ENCODE measurements at places on chromosomes 16 and 17. TPM values are rescaled to one million over a fixed set of nuclear protein-coding genes. Genes with fewer than 3 reads are reported as not detected.

- ATAC-seq, result no peak
Observed at GRCh38 chr17:80413771-80414507, 1.0 kb upstream of the ENDOV start.

DNA sequence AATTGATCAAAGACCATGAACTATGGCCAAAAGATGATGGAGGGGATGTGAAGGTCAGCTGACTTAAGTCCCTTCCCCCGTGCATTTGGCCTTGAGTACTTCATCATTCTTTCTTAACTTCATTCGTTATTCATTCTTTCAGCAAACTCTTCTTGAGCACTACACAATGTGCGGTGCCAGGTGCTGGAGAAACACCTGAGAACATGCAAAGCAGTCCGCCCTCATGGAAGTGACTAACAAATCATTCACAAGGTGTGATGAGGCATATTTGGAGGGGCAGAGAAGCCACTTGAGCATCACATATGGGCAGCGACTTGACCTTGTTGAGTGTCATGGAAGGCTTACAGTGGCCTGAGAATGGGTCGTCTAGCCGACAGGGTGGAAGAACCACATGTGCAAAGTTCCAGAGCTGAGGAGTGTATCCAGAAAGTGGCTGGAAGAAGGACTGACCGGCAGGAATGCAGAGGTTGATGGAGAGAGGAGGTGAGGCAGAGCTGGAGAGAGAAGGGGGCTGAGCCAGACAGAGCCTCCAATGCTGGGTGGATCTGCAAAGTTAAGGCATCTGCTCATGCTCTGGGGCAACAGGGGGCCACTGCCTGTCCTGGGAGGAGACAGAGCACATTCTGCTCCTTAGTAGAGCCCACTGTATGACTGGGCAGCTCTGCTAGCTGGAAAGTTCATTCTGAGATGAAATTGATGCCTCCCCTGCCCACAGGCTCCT, 25.1 kb upstream of the EIF1 start:
- ATAC-seq, result no peak

DNA sequence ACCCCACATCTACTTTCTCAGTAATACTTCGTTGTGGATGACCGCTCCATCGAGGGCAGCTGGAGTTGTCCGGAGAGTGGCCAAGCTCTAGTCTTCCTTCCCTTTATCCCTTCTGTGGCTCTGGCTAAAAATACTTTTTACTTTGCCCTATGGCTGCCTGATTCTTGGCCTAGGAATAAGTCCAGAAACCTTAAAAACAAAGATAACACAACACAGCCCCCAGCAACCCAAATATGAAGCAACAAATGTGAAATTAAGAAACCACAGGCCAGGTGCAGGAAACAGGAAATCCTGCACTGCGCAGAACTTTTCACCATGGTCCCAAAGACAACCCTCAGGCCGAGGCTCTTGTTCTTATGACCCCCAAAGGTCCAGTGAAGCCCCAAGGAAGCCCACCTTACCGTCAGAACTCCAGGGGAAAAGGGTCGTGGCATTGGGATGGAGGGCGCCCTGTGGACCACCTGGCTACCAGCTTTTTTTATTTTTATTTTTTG, 26.0 kb downstream of the TK2 start:
- ATAC-seq, result no peak

GRCh38 chr16:4820652-4821051, 18.2 kb upstream of the ROGDI start:
- ATAC-seq, result no peak

GRCh38 chr16:53829186-53829747, 125.3 kb downstream of the FTO start:
- ATAC-seq, result no peak

GRCh38 chr17:64599187-64599676, 62.9 kb downstream of the SMURF2 start:
- no peak for ATAC-seq

DNA sequence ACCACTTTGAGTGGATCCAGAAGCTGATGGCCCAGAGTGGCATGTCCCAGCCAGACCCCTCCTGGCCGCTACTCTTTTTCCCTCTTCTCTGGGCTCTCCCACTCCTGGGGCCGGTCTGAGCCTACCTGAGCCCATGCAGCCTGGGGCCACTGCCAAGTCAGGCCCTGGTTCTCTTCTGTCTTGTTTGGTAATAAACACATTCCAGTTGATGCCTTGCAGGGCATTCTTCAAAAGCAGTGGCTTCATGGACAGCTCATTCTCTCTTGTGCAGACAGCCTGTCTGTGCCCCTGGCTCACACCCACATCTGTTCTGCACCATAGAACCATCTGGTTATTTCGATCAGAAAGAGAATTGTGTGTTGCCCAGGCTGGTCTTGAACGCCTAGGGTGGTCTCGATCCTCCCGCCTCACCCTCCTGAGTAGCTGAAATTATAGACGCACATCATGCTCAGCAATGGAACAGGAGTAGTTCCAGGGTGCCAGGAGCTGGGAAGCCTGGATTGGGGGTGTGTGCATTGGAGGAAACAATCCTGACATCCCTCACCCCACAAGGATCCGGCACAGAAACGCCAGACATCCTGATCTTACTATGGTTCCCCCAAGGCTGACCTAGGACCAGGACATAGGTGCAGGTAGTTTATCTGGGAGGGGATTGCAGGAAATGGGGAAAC, 4.6 kb downstream of the PRSS21 start:
- ATAC-seq, result no peak

DNA sequence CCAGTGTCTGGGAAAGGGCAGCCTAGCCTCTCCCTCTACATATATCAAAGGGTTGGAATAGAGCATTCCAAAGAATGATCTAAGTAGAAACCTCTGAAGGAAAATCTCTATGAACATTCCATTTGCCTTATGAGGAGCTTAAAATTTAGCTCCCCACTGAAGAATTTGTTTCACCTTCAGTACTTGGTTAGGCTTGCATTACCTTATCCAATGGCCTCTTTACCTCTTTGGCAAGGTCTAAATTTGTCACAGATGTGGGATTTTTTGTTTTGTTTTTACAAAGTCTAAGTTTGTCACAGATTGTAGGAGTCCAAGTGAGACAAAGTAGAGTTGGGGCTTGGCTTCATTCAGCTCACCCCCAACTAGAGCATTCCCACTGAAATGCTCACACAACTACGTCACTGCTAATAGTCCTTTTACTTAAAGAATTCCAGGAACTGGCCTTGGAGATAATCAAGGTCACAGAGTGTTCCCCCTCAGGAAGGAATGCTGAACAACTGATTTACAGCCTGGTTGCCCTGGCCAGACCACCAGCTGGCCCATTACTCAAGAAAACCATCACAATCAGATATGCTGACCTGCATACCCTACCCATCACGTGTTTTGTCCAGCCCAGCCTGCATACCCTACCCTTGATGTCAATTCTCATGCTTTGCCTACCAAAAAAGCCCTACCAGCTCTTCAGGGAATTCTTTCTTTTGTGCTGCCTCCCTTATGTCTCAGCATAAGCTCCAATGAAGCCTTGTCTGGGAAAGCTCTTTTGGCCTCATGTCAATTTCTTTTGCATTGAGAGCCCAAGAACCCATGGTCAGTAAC, 26.5 kb upstream of the PPM1D start:
- no peak for ATAC-seq

DNA sequence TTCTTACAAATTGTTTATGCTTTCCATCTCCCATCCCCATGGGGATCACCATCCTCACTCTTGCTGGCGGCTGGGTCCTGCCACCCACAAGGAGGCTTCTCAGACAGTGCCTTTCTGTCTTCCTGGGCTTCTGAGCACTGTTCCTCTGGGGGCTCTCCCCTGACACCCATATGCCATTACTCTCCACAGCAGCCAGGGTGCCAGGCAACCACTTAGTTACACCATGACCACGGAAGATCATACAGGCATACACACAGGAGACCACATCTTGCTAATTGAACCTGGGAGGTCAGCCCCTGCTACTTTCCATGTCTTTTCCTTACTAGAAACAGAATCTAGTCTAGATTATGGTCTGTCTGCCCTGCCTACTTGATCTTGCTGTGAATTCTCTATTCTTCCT, 27.7 kb upstream of the HS3ST2 start:
- no peak for ATAC-seq

DNA sequence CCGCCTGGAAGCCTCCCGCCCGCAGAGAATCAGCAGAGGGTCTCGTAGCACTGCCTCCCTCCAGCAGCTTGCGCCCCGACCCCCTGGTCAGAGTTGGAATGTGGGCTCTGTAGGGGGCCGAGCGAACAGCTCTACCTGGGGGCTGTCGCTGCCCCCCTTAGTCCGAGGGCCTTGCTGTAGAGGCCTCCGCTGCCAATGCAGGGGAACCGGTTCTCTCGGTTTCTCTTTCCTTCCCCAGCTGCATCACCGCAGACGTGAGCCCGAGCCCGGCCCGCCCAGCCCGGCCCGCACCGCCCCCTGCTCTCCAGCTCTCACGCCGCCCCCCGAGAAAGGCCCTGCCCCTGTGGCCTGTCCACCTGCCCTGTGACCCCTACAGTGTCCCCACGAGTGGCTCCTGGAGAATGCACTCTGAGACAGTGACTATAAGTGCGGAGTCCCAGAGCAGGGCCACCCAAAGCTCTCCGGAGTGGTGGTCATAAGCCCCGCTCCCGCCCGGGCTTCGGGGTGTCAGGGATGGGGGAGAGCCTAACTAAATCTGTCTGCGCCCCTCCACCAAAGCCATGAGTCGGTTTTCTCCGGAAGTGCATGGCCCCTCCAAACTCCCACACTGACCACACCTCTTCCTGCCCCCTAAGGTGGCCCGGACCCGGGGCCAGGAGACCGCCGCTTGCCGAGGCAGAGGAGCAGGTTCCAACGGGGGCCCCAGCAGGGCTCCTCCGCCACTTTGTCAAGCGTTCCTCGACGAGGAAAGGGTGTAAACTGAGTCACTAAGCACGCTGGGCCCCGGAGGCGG, 1.7 kb downstream of the ARHGAP27 start:
- no peak for ATAC-seq

GRCh38 chr16:72427783-72428331, 255.9 kb upstream of the PMFBP1 start:
- ATAC-seq, result peak; percentile 4

GRCh38 chr17:17073030-17073564, 30.8 kb downstream of the MPRIP start:
- ATAC-seq, result no peak

- no peak for ATAC-seq
Observed at GRCh38 chr16:9297437-9298113, 206.1 kb downstream of the HAPSTR1 start.

DNA sequence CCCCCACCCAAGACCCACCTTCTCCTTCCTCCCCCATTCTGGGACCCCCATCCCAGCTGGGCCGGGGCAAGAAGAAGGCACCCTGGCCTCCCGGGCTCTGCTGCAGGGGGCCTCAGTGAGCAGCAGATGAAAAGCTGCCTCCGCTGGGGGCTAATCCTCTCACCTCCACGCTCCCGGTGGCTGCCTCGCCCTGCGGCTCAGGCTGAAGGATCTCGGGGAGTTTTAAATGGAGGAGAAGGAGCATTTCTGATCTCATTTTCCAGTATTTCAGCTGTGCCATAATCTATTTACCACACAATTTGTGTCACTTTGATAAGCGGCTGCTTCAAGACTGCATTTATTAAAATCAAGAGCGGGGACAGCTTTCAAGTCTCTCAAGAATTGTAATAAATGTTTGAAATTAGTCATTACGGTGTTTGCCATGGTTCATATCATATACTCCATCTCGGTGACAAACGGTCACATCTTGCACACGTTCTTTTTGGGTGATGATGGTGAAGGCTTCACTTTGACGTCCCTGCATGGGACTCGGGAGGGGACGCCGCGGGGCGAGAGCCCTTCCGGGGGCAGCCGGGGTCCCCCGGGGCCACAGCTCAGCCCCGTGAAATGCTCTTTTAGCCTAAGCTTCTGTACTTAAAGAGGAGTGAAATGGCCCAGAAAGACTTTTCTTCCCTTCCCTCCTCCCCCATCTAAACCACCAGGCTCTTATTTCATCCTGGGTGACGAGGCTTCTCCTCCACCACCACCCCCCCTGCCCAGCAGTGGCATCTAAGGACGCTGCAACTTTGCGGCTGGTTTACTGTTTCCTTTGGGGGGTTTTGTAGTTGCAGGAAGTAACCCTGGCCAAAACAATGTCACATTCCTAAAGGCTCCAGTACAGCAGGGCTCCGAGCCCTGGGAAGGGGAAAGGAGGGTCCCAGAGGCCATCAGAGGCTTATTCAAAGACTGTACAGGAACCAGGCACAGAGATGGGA, 313.1 kb upstream of the TNRC6C start:
- ATAC-seq, result no peak

- ATAC-seq, result peak; percentile 93
Observed at GRCh38 chr16:7979448-7980132, 610.7 kb downstream of the TMEM114 start.

GRCh38 chr17:45145035-45145389, 3.3 kb upstream of the HEXIM1 start:
- no peak for ATAC-seq

- ATAC-seq, result no peak
Observed at GRCh38 chr17:74125156-74125555, 78.3 kb upstream of the RPL38 start.

DNA sequence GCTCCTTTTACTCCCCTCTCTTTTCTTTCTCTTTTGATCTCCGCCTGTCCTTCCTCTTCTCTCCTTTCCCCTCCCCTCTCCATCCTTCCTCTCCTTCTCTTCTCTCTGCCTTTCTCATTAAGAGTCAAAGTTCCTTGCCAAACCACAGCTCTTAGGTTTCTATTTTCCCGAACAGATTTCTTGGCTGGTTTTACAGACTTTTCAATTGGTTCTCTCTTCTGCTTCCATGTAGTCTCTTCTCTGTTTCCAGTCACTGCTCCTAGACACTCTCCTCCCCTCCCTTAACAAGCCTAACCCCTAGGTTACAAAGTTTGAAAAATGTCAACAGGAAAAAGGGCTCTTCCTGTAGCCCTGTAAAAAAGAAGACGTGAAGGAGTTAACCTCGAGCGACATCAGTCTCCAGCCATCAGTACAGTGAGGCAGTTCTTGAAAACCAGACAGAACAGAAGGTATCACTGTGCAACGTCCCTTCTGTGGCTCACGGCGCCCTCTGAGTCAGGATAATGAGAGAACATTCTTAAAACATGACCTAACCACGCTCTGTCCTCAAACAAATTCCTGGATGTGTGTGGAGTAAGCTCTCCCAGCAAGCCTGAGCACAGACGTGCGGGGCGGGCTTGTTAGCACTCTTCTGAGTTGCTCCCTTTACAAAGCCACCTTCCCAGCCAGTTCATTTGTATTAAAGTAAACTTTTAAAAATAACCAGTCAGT, 11.6 kb upstream of the MARCHF10 start:
- ATAC-seq, result peak; percentile 91

- peak; percentile 80 for ATAC-seq
Observed at GRCh38 chr16:3642397-3643094, 11.9 kb upstream of the DNASE1 start.

GRCh38 chr17:30942308-30943079, 20.7 kb downstream of the ADAP2 start:
- no peak for ATAC-seq

GRCh38 chr16:74556375-74556922, 50.5 kb downstream of the GLG1 start:
- no peak for ATAC-seq

- no peak for ATAC-seq
Observed at GRCh38 chr17:80959330-80960036, 32.2 kb upstream of the CHMP6 start.

The RAPGEFL1 gene
- 6.1 TPM for total RNA-seq

The IGF2BP1 gene
- total RNA-seq, result 39.3 TPM

The MRPL27 gene
- 75.3 TPM for total RNA-seq

The SYCE1L gene
- 3.0 TPM for total RNA-seq

The MYOCD gene
- total RNA-seq, result 0.04 TPM

The CCL2 gene
- total RNA-seq, result 10.1 TPM

The SHCBP1 gene
- total RNA-seq, result 0.46 TPM

The RAD51D gene
- total RNA-seq, result 16.7 TPM

The CASKIN1 gene
- 0.11 TPM for total RNA-seq

The LRRC37A3 gene
- 14.8 TPM for total RNA-seq

The MYO15B gene
- 2.9 TPM for total RNA-seq

Data from motor neuron (in vitro differentiated cells).